ENCODE measurements at places on chromosomes 11 and 22.
A peak's percentile ranks its signal among the peaks of the same experiment; 100 is the strongest.

DNA sequence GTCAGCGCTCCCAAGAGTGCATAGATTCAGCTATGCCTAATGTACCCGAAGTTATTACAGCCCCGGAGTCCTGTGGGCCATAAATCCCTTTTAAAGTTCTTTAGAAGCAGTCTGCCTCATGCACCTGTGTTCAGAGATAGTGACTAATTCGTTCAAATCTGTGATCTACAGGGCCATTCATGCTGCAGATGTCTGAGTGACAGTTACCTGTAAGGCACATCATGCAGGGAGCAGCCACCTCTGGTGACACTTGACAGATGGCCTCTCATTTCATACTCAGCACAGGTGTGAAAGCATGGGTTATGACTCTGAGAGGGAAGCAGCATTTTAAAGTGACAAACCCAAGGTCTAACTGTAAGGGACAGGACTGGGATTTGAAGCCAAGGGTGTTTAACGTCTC, 2.4 kb upstream of the E2F8 start:
- DNase-seq: no peak

- no peak for DNase-seq
Measured at GRCh38 chr11:113261709-113262475, 52.5 kb upstream of the TTC12 start.

DNA sequence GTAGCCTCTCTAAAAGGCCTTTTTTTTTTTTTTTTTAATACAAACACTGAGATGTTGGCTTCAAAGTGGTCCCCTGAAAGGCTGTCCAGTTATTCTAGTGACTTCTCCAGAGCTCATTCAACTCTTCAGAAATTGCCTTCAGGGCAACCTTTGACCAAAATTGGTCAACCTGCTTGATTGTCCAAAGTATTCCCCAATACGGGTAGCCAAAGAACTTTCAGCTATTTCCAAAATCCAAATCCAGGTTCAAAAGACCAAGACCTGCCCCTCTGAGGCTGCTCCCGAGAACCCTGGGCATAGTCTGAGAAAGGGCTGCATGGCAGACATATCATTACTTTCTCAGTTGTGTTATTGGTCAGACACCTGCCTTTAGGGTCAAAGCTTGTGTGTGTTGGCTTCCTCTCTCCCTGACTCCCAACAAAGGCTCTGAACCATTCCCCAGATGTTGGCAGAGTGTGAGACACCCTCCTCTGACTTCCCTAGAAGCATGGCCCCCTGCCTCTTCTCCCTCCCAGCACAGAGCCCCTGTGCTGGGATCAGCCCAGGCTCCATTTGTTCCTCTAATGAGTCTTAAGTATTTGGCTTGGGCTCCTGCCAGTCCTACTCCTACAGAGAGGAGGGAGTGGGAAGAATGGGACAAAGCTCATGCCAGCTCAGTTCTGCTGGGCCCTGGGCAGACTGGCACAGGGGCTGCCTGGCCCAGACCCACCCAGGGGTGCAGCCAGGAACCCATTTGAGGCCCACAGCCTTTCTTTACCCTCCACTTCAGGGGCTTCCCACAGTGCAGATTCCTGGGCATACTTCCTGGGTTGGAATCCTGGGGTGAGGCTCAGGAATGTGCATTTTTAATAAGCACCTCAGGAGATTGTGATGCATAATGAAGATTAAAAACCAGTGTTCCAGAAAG, 30.3 kb downstream of the TNKS1BP1 start:
- DNase-seq: no peak

DNA sequence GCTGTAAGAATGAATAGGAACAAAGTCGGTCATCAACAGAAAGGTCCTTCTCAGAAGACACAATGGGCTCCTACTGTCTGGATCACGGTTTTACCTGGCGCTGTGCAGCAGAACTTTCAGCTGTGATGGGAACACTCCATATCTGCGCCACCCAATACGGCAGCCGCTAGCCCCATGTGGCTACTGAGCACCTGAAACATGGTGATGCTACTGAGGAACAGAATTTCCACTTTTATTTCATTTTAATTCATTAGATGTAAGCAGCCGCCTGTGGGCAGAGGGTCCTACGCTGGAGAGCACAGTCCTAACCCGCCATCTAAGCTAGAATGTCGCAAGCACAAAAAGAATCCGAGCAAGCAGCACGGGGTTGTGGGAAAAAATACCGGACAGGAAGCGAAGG, 2.7 kb downstream of the SULT4A1 start:
- DNase-seq: no peak

DNA sequence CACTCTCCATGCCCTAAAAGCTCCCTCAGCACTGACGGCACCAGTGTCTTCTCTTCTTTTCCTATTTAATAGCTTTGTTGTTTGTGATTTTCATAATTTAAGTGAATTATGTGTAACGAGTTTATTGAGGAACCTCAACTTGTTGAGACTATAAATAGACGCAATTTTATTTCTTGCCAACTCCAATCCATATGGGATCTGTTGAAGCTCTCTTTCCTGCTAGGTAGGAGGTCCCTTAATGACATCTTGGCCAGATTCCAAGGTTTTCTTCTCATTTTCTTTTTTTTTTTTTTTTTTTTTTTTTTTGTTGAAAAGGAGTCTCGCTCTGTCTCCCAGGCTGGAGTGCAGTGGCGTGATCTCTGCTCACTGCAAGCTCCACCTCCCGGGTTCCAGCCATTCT, 14.2 kb downstream of the RTL6 start:
- no peak for DNase-seq

- DNase-seq: no peak
Measured at GRCh38 chr11:43925932-43926505, 16.4 kb upstream of the C11orf96 start.

DNA sequence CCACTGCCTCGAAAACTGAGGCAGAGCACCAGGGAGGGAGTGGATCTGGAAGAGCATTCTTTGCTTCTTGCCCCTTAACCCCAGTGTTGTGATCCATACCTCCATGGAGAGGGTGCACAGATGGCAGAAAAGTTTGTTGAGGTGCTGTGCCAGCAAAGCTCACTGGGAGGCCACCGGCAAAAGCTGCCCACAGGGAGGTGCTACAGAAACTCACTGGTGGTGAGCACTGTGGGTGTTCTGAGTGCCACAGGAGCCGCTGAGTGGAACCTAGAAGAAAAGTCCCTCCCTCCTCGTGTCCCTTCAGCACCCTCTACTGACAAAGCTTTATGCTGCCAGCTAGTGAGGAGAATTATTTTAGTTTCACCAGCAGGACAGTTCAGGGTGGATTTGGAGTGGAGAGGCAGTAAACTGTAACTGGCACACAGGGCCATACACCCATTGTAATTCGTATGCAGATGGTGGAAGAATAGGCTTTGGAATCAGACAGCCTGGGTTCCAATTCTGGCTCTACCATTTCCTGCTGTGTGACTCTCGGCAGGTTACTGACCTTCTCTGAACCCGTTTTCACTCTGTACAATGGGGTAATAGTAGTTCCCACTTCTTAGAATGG, 84.6 kb downstream of the SWAP70 start:
- DNase-seq: peak; percentile 63
